ENCODE measurements at places on chromosomes 7 and 10. TPM values are rescaled to one million over a fixed set of nuclear protein-coding genes. Genes with fewer than 3 reads are reported as not detected.

DNA sequence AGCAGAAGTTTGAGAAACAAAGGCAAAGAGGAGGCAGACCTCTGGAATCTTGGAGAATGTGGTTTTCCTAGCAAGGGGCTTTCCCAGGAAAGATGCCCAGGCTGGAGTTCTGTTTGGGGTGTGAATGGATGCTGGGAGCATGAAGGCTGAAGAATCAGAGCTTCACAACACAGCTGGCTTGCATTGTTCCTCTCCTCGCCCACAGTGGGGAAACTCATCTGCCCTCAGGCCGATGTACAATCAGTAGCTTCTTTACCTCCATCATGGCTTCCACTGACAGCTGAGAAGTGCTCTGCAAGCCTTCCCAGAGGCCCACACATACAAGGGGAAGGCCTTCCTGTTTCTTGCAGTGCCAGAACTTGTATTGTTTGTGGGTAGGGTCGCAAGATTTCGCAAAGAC, 90.8 kb upstream of the HECTD2 start:
- no peaks in the 10 kb centered on the region for H3K36me3 ChIP-seq
- no peaks in the 10 kb centered on the region for H3K27me3 ChIP-seq

DNA sequence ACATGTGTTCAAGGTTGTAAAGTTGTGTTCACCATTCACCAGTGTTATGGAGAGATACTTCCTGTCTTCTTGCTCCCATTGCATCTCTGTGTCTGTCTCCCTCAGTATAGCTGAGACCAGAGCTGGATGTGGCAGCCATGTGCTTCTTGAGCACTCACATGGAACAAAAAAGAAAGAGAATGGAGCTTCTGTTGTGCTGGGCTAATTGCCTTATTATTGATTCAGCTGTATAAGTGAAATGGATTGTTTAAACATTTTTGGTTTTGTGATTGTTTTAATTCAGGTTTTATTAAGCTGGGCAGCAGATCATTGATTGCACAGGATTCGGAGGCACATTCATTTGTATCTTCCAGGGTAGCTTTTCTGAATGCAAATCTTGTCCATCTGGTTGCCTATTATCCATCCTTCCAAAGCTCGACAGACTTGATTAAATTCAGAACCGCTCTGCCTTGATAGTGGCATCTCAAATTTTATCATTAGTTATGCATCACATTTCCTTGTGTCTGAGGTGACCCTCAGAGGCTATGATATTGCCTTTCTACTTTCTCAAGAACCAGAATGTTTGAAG, 119.9 kb downstream of the CCNY start:
- no peak for DNase-seq
- H3K4me1 ChIP-seq = peaks cover 20% of the 10 kb centered on the region

The SLC29A3 gene
- 8.8 TPM for total RNA-seq

DNA sequence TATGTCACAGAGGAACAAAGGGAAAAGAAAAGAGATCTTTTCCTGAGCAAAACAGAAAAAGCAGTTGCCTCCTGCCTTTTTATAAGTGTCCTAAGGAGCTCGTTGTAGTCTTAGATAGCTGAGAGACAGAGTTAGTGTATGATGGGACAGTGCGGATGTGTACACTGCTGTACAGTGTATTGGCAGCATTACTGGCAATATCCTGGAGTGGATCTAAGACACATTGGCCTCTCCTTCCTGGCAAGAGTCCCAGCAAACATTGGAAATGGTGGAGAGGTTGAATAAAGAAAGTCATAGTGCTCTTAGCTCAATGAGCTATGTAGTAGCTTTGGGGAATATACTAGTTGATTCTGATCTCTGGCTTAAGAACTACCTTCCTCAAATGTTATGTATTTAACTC, 22.7 kb downstream of the GARS1 start:
- no peak overlapping the region for H3K4me3 ChIP-seq
- peaks cover 45% of the 10 kb centered on the region for H3K36me3 ChIP-seq
- H3K27ac ChIP-seq = no peak overlapping the region
- DNase-seq = no peak

DNA sequence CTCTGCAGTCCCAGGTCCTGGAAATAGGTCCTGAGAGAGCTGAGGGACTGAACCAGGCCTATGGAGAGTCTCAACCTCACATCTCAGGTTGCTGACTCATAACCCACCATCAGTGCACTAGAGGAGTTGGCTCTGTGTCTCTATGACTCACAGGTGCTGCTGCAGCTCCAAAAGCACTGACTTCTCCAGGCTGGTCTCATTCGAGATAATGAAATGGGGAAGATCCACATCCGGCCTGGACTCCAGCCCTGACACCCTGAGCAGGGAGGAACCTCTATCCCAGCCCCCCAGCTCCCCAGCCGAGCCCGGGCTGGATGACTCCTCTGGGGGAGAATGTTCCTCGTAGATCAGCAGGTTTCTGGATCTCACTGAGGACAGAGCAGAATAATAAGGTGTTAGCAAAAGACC, 35.5 kb upstream of the DGKI start:
- peaks cover 66% of the 10 kb centered on the region for H3K36me3 ChIP-seq
- no peak for DNase-seq
- no peaks in the 10 kb centered on the region for H3K27me3 ChIP-seq

The ZDHHC16 gene
- 50.7 TPM for total RNA-seq

- no peaks in the 10 kb centered on the region for H3K27me3 ChIP-seq
- H3K36me3 ChIP-seq = peaks cover 38% of the 10 kb centered on the region
- DNase-seq = no peak
- no peak overlapping the region for H3K27ac ChIP-seq
- H3K4me3 ChIP-seq = no peak overlapping the region
These were observed 87.1 kb upstream of the AFAP1L2 start for GRCh38 chr10:114491419-114491818.

The TET1 gene
- 29.0 TPM for total RNA-seq

DNA sequence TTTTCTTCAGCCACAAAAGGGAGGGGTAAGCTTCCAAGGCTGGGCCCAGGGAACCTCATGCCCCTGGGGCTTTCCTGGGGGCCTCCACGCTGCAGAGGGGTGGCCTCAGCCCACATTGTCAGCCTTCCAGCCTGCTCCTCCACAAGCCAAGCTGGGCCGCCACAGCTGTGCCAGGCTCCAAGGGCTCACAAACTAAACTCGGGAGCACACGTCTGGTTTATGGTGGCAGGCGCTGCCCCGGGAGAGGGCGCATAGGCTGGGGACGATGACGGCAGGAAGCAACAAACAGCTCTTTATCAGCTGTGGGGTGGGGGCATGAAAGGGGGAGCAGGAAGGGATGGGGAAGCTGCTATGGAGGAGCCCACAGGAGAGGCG, 6.3 kb upstream of the CDH23 start:
- H3K36me3 ChIP-seq = no peaks in the 10 kb centered on the region
- H3K4me1 ChIP-seq = no peaks in the 10 kb centered on the region
- H3K27me3 ChIP-seq = peaks cover 37% of the 10 kb centered on the region
- no peak overlapping the region for H3K27ac ChIP-seq
- no peak overlapping the region for H3K4me3 ChIP-seq

- peaks cover 4% of the 10 kb centered on the region for H3K27me3 ChIP-seq
- no peak overlapping the region for H3K27ac ChIP-seq
- H3K4me3 ChIP-seq = no peak overlapping the region
- no peaks in the 10 kb centered on the region for H3K36me3 ChIP-seq
These were observed 636.5 kb downstream of the GALNT17 start for GRCh38 chr7:71768450-71768849.

- no peak for DNase-seq
- H3K27me3 ChIP-seq = no peaks in the 10 kb centered on the region
- H3K27ac ChIP-seq = no peak overlapping the region
- H3K36me3 ChIP-seq = no peaks in the 10 kb centered on the region
These were observed 468.9 kb downstream of the IPMK start for GRCh38 chr10:57798830-57799229.

- no peak overlapping the region for H3K4me3 ChIP-seq
- H3K27me3 ChIP-seq = peaks cover 2% of the 10 kb centered on the region
These were observed 441.8 kb downstream of the RPS24 start for GRCh38 chr10:78475437-78475836.

DNA sequence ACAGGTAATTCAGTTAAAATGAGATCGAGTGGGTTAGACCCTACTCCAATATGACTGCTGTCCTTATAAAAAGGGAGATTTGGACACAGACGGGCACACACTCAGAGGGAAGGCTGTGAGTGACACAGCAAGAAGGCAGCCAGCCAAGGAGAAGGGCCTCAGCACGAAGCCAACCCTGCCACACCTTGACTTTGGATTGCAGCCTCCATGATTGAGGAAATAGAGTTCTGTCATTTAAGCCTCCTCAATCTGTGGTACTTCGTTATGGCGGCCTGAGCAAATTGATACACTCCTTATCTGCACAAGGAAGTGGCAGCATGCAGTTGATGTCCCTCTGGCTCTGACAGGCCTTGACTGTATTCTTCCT, 43.8 kb downstream of the SH2D4B start:
- no peak overlapping the region for H3K27ac ChIP-seq
- H3K27me3 ChIP-seq = peaks cover 5% of the 10 kb centered on the region
- peak; percentile 20 for DNase-seq
- peaks cover 16% of the 10 kb centered on the region for H3K4me1 ChIP-seq
- H3K36me3 ChIP-seq = no peaks in the 10 kb centered on the region

- H3K27me3 ChIP-seq = peaks cover 13% of the 10 kb centered on the region
- H3K36me3 ChIP-seq = no peaks in the 10 kb centered on the region
- no peak overlapping the region for H3K4me3 ChIP-seq
- no peak for DNase-seq
- H3K4me1 ChIP-seq = no peaks in the 10 kb centered on the region
These were observed 14.2 kb upstream of the MKI67 start for GRCh38 chr10:128140425-128140824.

DNA sequence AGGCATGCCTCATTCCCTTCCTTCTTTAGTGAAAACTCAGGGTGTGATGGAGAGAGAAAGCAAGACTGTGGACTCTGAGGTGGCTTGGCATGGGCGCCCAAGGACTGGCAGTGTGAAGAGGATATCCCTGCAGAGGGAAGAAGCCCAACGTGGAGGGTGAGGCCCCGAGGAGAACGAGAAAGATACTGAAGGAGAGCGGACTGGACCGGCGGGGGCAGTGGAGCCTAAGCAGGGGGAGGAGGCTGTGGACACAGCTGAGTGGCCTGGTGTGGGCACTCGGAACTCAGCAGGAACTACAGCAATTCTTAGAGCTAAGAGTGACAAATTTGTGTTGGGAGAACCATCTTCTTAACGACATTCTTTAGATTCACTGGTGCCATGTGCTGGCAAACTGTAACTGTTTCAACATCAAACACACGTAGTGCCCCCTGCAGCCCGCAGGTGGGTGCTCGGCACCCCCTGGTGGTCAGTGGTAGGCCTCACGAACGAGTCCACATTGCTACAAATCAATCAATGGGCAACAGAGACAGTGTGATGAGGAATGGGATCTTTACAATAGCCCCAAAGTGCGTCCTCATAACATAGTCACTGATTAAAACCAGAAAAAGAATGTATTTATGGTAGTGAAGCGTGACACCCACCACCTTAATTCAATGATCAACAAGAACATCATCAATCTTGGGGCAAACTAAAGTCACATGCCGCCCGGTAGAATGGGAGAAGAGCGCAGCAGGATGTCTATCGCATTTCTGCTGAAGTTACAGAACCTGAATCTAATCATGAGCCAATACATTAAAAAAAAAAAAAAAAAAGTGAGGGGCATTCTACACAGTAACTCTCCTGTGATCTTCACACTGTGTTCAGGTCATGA, 2.0 kb upstream of the SFTPA1 start:
- H3K36me3 ChIP-seq = no peaks in the 10 kb centered on the region
- DNase-seq = no peak
- no peak overlapping the region for H3K4me3 ChIP-seq
- no peaks in the 10 kb centered on the region for H3K4me1 ChIP-seq
- peaks cover 19% of the 10 kb centered on the region for H3K27me3 ChIP-seq

The LUC7L2 gene
- total RNA-seq = 83.5 TPM

GRCh38 chr10:95579292-95579691, 18.1 kb upstream of the SORBS1 start:
- H3K36me3 ChIP-seq = no peaks in the 10 kb centered on the region
- H3K4me1 ChIP-seq = no peaks in the 10 kb centered on the region
- H3K27ac ChIP-seq = no peak overlapping the region
- H3K4me3 ChIP-seq = no peak overlapping the region

The CCAR1 gene
- 109 TPM for total RNA-seq

The SMNDC1 gene
- 35.4 TPM for total RNA-seq

The C7orf33 gene
- total RNA-seq = not detected

DNA sequence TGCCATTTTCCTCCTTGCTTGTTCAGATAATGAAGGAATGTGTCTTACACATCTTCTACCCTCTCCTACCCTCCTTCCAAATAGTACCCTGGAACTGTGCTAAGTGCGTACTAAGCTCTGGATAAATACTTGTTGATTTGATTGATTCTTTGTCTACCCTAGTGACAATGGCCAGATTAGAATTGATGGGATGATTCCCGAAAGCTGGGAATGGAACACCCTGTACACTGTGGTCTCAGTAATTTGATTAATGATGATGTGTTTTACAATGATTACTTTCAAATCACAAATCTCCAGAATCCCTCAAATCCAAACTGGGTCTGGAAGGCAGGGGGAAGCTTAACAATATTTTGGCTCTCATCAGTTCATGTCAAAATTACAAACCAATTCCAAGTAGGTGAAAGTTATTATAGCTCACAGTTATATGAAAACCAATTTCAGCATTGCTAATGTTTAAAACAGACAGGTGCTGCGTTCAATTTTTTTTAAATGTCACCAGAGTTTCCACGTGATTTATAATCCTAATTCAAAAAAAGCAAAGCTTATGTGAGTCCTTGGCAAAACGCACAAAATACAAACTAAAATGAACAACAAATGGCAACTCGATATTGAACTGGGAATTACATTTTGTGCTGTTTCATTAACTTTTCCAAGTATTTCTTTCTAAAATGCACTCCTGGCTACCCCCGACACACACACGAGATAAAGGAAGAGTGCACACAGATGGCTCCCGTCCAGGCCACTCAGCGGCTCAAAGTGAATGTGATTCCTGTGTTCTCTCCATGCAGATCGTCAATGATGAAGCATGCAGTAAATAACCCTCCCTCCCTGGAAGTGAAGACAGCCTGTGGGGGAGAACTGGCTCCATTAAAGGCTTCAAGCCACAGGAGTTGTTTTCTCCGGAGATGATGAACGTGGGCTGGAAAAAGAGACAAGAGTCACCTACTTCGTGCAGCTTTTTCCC, 21.7 kb upstream of the ADRB1 start:
- peaks cover 29% of the 10 kb centered on the region for H3K27me3 ChIP-seq
- no peak for DNase-seq
- no peak overlapping the region for H3K27ac ChIP-seq

DNA sequence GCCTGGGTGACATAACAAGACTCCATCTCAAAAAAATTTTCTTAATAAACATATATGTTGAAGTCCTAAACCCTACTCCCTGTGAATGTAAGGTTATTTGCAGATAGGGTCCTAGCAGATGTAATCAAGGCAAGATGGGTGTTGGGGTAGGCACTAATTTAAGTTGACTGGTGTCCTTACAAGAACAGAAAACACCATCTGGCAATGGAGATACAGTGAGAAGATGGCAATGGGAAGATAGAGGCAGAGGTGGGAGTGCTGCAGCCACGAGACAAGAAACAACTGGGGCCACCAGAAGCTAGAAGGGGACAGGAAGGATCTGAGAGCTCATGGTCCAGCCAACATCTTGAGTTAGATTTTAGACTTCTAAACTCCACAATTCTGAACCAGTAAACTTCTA, 606.4 kb downstream of the CNTNAP2 start:
- H3K36me3 ChIP-seq = no peaks in the 10 kb centered on the region
- H3K27ac ChIP-seq = no peak overlapping the region
- H3K4me3 ChIP-seq = no peak overlapping the region
- H3K4me1 ChIP-seq = peaks cover 18% of the 10 kb centered on the region

GRCh38 chr7:138510003-138510402, 49.9 kb downstream of the TRIM24 start:
- no peaks in the 10 kb centered on the region for H3K27me3 ChIP-seq
- peaks cover 74% of the 10 kb centered on the region for H3K36me3 ChIP-seq
- no peak overlapping the region for H3K4me3 ChIP-seq
- H3K27ac ChIP-seq = no peak overlapping the region
- H3K4me1 ChIP-seq = peaks cover 4% of the 10 kb centered on the region

- no peak overlapping the region for H3K4me3 ChIP-seq
These were observed 43.4 kb upstream of the ELMO1 start for GRCh38 chr7:37491919-37492694.

The CNOT4 gene
- total RNA-seq = 32.1 TPM

The RBP3 gene
- not detected for total RNA-seq
